ENCODE measurements at places on chromosomes 11 and 22.

- ATAC-seq, result peak; percentile 80
These were observed 52.9 kb upstream of the FDX1 start for GRCh38 chr11:110376711-110377324.

DNA sequence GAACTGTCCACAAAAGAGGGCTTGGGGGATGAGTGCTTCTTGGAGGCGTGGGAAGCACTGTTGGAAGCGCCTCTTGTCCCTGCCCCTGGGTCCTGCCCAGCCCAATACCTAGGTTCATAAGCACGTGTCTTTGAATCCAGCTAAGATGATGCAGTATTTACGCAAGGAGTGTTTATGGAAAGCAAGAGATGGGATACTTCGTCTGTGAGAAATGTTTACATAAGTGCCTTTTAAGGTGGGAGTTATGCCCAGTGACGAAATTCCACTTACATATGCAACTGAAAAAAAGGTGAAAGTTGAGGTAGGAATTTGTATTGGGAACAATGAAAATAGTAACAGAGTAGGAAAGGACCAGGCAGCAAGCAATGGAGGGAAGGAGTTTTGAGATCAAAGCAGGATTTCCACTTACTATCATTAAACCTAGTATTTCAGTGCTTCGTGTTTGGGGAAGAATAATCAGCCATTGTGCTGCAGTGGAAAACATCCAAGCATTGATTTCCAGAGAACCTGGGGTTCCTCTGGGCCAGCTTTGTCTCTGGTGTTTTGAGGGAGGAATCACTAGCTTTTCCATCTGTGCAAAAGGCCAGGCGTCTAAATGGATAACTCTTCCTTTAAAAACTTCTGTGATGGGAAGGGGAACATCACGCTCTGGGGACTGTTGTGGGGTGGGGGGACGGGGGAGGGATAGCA lies 115.3 kb upstream of the TTC12 start:
- no peak for ATAC-seq

- ATAC-seq, result no peak
These were observed 3.7 kb upstream of the MS4A2 start for GRCh38 chr11:60084631-60085273.

GRCh38 chr11:8596504-8597046 lies 2.5 kb upstream of the STK33 start:
- no peak for ATAC-seq
